Head of caudate nucleus (tissue), 42 donors: ENCODE measurements at places on chromosomes 5 and 9.

GRCh38 chr9:91664663-91665062 is 241.0 kb upstream of the NFIL3 start:
- no peak for DNase-seq

GRCh38 chr9:127611899-127612790 is at the start of gene STXBP1:
Gene STXBP1, plus strand, starts transcription at chr9:127612277. Its CDS starts 127 bp downstream, at chr9:127612404.
- peak; percentile 96 for DNase-seq

GRCh38 chr5:118637947-118638670 is 350.2 kb downstream of the DTWD2 start:
- DNase-seq, result no peak

- no peak for DNase-seq
These were observed 24.0 kb downstream of the HNRNPK start for GRCh38 chr9:83956086-83956435.

GRCh38 chr9:105385381-105385985 is 62.4 kb upstream of the FSD1L start:
- no peak for DNase-seq

DNA sequence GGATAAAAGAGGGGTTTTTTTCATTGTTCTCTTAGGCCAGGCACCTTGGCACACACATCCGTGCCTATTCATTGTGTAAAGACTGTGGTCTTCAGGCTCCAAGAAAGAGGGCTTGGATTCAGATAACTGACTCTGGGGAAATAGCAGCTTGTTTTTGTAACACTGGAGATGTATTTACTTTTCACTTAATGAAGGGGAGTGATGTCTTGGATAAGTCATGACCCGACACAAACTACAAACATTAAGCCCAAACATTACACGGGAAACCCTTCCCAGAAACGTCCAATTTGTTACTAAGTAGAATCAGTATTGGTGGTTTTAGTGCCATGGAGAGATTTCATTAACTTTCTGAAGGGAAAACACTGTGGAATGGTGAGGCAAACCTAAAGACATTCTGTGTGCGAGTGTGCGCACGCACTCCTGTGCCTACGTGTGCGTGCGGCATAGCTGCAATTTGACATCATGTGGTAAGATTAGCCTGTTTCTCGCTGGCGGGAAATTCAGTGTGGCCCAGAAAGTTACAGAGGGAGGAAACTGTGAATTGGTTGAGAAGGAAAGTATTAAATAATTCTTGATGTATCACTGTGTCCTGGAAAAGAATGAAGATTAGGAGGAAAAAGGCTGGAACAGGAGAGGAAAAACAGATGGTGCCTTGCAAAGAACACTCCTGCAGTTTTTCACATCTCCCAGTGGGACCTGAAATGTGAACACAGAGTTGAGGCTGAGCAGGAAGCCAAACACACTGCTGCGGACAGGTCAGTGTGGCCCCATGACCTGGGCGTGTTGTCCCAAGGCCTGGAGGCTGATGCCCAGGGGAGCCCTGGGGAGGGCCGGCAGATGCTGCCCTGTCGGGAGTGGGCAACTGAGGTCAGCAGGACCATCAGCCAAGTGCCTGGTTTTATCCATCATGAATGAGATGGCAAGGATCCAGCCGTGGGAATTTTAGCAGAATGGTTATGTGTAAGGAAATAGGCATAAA is 108.5 kb downstream of the GAS1 start:
- no peak for DNase-seq

DNA sequence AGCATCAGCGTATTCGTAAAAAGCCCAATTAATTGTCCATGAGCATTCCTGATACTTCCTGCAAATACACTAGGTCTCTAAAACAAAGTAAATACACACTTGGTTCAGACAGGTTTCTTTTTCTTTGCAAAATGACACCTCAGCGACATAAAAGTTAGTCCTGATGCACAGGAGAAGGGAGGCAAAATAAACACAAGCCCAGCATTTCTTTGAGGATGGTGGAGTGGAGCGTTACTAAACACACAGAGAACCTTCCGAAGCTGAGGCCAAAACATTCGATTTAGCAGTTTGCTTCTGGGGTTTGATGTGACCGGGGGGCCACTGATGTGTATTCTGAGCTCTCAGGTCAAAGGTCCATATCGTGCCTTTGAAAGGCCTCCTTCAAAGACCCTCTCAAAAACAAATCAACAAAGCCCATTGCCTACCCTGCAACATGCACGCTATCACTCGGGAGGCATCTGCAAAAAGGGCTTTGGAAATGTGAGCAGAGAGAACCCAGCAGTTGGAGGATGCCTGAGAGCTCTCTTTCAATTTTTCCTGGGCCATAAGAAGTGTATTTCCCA is 268.4 kb upstream of the PANK3 start:
- DNase-seq, result no peak

- DNase-seq, result no peak
These were observed 5.0 kb downstream of the SRD5A1 start for GRCh38 chr5:6638236-6638635.

GRCh38 chr5:166716856-166717492 is 1574.5 kb upstream of the WWC1 start:
- no peak for DNase-seq

- no peak for DNase-seq
These were observed 365.3 kb downstream of the MTRR start for GRCh38 chr5:8234179-8234770.

DNA sequence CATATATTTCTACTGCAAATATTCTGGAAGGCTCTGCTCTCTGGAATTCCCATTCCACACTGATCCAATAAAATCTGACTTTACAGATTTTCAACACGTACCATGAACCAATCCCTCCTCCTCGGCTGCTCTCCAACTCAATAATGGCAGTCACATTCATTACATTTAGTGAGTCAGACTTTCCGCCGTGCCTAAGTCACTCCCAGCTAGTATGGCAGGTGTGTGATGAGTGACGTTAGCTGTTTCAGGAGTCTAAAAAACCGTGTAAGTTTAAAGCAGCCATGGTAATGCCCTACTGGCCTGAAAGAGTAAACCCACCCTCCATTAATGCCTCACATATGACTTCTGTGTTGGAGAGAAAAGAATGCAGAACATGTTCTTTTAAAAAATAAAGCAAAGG is 3.3 kb downstream of the FBN2 start:
- no peak for DNase-seq

DNA sequence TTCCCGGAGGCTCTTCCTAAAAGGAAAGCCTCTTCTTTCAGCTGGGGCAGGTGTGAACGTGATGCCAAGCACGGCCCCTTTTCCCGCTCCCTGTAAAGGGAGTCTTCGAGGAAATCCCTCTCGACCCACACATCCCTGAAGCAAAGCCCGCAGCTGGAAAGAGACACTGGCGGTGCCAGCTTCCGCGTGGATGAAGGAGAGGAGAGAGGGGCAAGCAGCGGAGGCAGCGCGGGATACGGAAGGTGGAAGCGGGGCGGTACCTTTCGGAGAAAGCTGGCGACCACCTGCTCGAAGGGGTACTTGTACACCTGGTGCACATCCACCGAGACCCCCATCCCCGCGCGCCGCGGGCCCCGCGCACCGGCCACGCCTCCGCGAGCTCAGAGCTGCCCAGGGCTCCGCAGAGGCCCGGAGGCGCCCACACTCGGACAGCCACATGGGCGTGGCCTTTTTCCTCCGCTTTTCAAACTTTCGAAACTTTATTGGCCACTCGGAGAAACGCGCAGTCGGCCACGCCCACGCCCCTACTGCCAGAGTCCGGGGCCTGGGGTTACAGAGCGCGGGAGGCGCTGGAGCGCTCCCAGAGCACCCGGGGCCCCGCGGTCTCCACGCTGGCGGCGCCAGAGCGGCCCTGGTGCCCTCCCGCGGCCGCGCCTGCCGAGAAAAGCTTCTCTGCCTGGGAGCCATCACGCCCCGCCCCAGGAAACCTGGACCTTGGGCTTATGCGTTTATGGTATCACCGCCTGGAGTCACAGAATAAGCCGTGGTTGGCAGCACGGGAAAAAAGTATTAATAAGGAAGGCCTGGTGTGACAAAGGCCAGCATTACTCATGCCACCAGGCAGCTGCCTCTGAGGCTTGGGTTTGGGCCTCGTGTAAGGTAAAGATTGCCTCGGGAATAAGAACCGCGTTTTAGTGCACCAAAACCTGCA is at the start of gene PRELID2:
TSS of gene PRELID2 (minus strand) at position 426 of the 931 bp plus-strand sequence. CDS start at position 335, 91 bp downstream.
- peak; percentile 72 for DNase-seq

- no peak for DNase-seq
These were observed 221.1 kb downstream of the FANCC start for GRCh38 chr9:95096381-95096780.

DNA sequence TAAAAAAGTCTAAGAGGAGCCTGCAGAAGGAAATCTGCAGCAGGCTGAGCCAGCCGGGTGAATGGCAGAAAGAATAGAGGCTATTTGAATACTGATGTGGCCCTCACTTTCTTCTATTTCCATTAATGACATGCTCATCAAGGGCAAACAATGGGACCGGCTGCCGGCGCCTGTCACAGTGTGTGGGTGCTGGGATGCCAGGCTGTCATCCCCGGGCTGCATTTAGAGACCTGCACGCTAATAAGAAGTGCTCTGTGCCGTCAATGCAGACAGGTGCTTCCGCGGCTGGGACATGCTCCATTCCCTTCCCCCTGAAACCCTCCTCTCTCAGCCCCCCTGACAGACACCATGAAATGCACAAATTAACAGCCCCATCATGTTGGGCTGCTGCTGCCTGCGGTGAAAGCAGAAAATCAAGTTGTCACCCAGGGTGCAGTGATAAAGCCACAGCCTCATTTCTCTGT is 217.7 kb upstream of the TBCA start:
- DNase-seq, result peak; percentile 64

- no peak for DNase-seq
These were observed 109.2 kb downstream of the PBX3 start for GRCh38 chr9:125856331-125856730.

- DNase-seq, result no peak
These were observed 301.4 kb upstream of the ZNF608 start for GRCh38 chr5:125047871-125048270.

- DNase-seq, result peak; percentile 83
These were observed 75.1 kb upstream of the IER5L start for GRCh38 chr9:129252937-129253802.

GRCh38 chr9:136327304-136327974 is at the start of gene GPSM1:
Gene GPSM1, plus strand, starts transcription at chr9:136327539. Its CDS starts 157 bp downstream, at chr9:136327696.
- peak; percentile 67 for DNase-seq

GRCh38 chr9:113542006-113542405 is 78.5 kb downstream of the RGS3 start:
- DNase-seq, result no peak

DNA sequence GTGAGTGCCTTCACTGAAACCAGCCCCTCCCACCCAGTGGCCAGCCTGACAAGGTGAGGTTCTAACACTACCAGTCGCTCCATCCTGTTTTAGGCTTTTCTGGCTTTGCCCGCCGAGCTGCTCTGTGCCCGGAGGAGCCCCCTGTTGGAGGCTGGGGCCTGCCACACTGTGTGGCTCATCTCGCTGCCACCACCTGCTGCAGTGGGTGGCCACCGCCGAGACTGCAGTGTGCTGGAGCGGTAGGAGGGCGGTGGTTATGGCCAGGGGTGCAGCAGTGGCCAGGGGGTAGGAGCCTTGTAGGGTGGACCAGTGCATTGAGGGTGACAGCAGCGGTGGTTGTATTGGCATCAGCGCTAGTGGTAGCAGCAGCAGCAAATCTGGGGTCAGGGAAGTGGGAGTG is 74.7 kb upstream of the PCAT7 start:
- no peak for DNase-seq

DNA sequence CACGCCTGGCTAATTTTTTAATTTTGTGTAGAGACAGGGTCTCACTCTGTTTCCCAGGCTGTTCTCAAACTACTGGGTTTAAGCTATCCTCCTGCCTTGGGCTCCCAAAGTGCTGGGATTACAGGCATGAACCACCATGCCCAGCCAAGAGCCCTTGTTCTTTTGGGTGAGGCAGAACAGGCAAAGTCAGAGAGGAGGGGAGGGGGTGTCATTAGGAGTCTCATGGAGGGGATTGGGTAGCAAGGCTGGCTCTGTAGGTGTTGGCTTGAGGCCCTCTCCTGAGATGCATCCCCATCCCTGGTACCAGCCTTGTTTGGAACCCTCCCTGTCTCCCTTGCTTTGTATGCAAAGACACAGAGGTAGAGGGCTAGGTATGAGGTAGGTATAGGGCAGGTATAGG is 24.1 kb downstream of the GSN start:
- DNase-seq, result no peak
